ENCODE measurements at places on chromosomes 5 and 9.
A peak's percentile ranks its signal among the peaks of the same experiment; 100 is the strongest.

GRCh38 chr5:139222346-139222745 lies 24.2 kb upstream of the SIL1 start:
- DNase-seq = no peak

- DNase-seq = no peak
Observed at GRCh38 chr9:137405677-137406081, 17.3 kb downstream of the EXD3 start.

DNA sequence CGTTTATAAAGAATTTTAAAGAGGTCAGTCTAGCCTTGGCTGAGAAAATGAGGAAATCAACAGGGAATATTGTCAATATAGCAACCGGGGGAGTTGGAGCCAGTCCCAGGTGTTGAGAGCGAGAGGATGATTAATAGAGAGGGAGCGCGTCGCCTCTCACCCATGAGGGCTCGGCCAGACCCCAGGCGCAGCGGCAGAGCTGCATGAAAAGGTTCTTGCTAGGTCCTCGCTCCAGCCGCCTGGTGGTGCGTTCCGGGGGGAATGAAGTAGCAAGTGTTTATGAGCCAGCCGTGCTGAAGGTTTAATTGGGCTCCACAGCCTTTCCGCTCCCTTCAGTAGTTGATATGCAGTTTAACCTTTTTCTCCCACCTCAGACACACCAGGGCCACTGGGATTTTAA lies 167.3 kb upstream of the IRX1 start:
- DNase-seq = no peak

DNA sequence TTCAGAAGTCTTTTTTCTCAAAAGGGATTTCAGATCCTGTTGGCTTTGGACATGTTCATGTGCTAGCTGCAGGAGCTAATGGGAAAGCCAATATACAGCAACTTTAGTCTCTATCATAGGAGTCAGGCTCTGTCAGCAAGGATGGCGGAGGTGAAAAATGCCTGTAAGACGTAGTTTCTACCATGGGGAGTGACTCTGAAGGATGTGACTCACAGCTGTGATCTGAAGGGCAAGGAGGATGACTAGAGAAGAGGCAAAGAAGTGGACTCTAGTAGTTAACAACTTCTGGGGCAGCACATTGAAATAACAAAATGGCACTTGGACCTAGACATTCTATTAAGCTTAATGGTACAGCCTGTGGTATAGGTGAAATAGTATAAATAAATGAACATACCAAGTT lies 3.1 kb upstream of the NDUFS4 start:
- no peak for DNase-seq

DNA sequence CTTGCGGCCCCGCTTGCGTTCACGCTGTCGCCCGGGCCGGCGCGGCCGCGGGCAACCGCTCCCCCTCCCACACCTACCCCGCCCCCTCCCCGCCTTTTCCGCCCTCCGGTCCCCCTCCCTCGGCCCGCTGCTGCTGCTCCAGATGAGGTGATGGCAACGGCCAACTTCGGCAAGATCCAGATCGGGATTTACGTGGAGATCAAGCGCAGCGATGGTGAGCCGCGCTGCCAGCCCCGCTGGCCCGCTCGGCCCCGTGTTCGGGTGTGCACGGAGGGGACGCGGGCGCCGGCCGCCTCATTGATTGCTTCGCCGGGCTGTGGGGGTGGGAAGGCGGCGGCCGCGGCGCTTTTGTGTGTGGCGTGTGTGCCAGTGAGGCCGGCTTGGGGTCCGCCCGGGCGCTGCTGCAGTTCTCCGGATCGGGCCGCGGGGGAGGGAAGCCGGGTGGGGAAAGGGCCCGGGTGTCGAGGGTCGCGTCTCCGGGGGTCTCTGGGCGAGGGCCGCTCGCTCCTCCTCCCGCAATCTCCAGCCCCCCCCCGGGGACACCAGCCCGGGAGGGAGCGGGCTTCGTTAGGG lies 403 bp downstream of the KIF2A start:
- DNase-seq = no peak

GRCh38 chr9:133998915-133999595 lies 6.9 kb upstream of the VAV2 start:
- no peak for DNase-seq

DNA sequence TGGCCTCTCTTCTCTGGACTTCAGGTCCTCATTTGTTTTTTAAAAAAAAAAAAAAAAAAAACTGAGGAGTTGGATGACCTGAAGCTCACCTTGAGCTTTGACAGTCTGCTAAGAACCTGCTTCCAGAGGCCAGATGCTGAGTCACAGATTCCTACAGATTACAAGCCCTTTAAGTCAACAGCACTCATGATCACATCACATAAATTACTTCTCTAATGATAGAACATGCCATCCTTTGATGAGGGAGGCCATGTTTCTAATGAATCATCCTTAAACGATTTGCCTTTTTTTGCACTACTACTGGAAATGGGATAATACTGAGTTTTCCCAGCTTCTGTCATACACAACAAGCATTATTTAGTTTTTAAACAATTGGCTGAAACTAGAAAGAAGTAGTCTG lies 34.2 kb upstream of the MYOT start:
- no peak for DNase-seq

DNA sequence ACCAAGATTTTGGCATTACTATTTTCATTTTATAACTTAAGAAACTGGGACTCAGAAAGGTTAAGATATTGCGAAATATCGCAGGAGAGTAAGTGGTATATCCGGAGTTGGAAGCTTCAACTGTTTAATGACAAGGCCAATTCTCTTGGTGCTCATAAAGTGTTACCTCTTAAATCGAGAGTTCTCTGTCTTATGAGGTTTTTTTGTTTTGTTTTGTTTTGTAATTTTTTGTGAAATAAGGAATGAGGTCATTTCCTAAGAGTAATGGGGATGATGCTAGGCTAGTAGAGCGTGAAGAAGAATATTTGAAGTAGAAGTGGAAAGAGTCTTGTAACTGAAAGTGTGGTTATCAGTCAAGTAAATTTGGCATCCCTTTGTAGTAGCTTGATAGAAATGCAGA lies 183.2 kb upstream of the DAB2 start:
- no peak for DNase-seq

DNA sequence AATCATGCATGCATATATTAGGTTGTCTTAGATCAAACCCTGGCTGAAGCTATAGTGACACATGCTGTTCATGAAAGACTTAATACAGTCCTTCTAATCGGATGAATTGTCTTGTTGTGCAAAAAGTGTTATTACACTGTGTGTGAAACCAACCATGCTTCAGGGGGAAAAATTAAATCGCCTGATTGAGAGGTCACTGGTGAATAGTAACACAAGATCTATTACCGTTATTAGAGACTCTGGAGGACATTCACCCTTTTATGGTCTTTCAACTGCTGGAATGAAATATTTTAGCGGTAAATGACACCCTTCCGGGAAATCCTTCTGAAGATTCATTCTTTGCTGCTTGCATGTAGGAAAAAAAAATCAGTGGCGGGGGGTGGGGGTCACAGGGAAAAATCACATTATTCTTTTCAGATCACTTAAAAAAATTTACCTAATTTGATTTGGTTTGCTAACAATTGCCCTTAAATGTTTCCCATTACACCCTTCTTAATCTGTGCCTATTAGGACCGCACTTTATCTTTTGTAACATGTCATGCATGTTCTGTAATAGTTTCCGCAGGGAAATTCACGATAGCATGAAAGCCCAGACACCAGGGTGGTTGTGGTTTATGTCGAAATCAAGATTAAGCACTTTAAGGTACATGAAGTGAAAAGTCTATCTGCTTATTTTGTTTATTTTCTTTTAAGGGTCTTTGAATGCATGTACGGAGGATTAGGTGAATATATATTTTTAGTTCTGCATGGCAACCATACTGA lies 120.6 kb downstream of the FOCAD start:
- no peak for DNase-seq

- no peak for DNase-seq
Observed at GRCh38 chr9:134626571-134627416, 14.8 kb upstream of the COL5A1 start.

DNA sequence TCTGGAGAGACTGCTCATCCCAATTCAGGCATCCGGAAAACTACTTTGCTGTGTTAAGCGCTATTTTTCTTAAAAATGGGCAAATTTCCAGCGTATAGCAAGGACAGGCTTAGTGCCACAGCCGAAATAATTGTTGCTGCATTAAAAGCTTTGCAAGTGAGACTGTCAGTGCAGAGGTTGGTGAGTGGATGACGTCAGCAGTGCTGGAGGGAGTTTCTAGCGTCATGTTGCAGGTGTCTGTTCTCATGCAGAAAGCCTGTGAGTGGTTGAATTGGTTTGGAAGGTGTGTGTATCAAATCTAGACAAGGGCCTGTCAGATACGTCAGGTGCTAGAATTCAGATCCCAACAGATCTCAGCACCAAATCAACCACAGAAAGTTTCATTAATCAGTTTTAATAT lies 204.4 kb downstream of the TRIO start:
- DNase-seq = no peak

DNA sequence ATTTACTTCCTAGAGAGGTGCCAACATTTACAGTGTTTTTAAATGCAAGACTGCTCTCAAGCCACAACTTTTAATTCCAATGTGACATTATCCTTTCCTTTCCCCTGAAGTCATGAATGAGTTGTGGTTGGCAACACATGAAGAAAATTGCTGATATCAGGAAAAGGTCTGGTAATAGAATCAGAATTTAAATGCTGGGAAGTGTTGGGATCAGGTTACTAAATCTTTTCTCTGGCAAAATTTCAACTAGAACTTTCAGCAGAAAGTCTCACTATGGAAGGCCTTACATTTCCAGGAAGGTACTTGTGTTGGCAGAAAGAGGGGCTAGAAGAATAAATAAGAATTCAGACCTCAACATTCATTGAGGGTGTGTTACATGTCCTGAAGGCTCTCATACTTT lies 10.6 kb upstream of the SLC44A1 start:
- no peak for DNase-seq

DNA sequence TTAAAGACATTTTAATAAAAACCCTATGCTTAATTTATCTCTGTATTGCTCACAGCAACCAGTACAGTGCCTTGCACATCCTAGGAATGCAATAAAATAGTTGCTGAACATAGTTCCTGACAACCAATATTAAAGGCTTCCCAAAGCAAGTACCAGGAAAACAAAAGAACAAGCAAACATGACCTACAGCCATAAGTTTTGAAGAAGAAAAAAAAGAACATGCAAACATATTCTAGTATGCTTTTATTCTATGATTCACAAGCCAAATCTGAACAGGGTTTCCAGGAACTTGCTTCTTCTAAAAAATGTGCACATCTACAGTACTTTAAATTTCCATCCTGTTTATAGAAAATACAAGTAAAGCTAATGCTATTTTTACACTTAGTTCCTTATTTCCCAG lies 4.5 kb downstream of the CEMIP2 start:
- DNase-seq = no peak

DNA sequence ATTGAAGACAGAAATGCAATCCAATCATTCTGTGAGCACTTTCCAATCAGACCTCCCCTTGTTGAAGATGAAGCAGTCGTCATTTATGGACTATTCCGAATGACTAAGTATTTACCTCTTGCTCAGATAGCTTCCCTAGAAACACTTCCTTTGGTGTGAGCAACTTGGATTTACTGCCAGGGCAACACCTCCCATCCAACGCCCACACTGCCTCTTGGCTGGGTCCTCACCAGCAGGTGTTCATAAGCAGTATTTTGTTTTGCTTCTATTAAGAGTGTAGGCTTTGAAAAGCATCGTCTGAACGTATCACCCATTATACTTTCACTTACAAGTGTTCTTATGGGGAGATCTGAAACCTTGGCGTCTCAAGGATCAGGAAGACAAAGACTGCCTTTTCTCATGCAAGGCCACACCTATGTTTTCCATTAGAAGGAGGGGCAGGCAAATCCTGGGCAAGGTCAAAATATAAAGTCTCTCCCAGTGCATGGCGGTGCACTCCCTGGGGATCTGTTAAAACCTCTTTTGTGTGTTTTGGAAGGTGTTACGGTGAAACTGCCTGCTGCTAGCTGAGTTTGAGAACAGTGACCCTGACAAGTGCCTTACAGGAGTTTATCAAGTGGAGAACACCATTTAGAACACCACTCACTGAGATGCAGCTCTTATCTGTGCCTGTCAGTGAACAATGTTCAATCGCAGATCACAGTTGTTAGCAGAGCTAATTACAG lies 10.6 kb upstream of the MARCHF3 start:
- no peak for DNase-seq

DNA sequence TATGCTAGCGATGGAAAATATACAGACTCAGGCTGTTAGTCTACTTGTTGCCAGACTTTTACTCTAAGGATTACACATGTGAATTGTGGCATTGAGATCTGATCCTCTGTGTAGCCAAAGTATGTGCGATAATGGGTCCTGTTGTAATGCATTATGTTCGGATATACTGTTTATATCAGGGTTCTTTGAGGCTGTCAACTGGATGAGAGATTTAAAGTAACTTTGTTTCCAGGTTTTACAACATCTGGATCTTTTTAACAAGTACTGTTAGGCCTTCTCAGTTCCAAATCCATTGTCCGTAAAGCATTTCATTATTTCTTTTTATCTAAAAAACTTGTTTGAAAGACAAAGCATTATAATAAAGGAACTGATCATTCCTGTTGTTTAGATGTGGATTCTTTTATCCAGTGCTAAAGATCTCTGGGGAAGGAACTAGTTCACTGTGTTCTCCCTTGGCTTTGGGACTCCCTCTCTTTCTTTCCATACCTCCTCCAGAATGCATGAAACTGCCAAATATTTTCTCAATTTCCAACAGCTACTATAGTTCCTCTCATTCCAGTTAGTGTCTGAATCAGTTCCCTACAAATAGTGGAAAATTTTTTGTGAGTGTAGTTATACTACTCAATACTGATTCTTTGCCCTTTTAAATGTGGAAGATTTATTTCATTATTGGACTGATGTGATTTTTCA lies 68.8 kb downstream of the HACD4 start:
- DNase-seq = no peak

DNA sequence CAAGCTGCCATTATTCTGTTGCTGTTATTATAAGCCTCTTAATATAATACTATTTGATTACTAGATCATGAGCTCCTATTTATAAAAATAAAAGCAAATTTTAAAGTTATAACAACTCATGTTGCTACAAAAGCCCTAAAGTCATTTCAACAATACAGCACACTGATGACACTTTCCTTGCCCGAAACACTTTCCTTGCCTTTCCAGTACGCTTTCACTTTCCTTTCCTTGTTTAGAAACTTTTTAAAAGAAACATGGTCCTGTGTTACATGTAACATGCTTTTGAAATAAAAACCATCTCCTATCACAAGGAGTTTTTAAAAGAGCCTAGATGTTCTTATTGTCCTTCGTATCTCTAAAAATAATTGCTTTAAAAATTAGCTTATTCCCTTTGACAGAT lies 688.4 kb downstream of the PTPRD start:
- peak; percentile 28 for DNase-seq

- no peak for DNase-seq
Observed at GRCh38 chr5:911601-912000, 18.9 kb downstream of the TRIP13 start.

DNA sequence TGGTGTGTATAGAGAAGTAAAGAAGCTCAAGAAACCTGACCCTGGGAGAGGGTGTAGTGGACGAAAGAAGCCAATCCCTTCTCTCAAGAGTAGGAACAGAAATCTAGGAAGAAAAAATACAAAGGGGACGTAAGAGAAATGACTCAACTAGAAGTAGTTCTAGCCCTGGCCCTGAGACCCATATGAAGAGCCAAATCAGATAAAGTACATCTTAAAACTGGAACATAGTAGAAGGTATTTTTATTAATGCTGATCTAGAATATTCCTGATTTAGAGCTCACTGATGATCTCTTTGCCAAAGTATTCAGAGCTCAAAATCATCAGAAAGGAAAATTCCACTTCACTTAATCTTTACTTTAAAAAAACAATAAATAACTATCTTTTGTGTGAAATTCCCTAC lies 184.8 kb downstream of the MLLT3 start:
- no peak for DNase-seq

- DNase-seq = no peak
Observed at GRCh38 chr5:52814352-52815148, 26.8 kb downstream of the ITGA1 start.

GRCh38 chr5:83922699-83923098 lies 202.0 kb upstream of the HAPLN1 start:
- DNase-seq = no peak
